HTR-8/SVneo (cell line): ENCODE measurements at places on chromosomes 12 and 14.

DNA sequence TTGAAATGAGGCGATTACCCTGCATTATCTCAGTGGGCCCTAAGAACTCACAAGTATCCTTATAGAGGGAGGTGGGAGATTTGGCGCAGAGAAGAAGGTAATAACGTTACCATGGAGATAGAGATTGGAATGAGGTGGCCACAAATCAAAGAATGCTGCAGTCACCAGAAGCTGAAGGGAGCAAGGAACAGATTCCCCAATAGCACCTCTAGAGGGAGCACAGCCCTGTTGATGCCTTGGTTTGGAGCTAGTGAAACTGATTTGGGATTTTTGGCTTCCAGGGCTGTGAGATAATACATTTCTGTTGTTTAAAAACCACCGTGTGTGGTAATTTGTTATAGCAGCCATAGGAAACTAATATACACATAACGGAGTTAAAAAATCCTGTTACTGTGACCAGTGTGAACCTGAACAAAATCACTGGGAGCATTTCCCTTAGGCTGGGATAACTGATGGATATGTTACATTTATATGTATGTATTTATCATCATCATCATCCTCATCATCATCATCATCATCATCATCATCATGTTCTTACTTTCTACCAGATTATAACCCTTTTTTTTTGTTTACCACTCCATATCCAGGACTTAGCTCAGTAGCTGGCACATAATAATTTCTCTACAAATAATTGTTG is 100.3 kb downstream of the LIN7A start:
- peak; percentile 6 for DNase-seq

DNA sequence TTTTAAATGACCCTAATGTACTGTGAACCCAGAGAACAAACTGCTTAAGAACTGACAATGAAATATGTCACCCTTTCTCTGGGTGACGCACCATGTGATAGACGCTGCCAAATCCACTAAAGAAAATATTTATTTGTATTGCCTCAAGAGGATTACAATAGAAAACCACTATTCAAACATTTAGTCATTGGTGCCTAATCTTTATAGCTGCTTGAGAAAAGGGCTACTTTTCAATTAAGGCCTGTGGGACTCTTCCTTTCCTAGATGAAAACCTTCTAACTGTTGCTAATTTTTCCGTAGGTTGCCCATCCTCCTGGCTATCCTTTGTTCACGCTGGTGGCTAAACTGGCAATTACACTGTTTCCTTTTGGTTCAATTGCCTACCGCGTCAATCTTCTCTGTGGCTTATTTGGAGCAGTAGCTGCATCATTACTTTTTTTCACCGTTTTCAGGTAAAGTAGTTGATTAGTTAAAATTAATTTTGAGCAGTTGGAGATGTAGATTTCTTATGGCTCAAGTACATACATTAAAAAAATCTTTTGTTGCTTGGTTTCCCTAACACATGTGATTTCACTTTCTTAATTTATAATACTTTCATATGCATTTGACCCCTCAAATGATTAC is 6.0 kb downstream of the TMEM260 start:
- DNase-seq, result no peak

- DNase-seq, result no peak
Observed at GRCh38 chr12:87096082-87096585, 839.9 kb upstream of the MGAT4C start.

GRCh38 chr14:64952598-64953309 is 10.2 kb upstream of the GPX2 start:
- DNase-seq, result no peak

DNA sequence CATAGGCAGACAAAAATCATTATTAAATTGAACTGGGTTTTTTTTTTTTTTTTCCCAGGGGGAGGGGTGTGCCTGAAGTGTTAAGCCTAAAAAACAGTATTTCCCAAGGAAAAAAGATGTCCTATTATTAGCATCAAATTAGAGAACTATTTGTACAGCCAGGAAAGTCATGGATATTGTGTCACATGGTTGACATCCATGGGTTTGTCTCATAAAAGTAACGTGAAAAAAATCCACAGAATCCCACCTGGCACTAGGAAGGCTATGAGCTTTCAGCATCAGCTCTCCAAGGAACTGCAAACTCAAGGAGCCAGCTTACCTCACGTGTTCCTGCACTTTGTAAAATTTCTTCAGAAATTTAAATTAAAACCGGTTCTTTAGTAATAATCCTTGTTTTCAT is 69.1 kb upstream of the EGLN3 start:
- DNase-seq, result no peak

DNA sequence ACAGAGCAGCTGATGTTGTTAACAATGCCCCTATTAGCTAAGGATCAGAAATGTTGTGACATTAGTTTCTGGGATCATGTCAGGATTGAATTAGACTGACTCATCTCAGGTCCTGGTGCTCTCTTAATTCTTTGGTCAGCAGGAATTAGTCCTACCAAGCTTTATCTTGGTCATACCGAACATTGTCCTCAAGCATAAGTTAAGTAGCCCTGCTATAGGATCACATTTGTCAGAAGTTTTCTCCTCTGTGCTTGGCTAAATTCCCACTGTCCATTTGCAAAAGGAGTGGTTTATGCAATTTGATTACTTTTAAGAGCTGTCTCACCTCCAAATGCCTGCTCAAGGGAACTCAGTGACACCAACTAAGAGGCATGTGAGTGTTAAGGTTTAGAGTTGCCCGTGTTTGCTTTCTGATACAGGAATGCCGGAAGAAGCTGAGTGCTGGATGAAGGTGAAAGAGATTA is 48.4 kb upstream of the IFNG-AS1 start:
- DNase-seq, result peak; percentile 15

DNA sequence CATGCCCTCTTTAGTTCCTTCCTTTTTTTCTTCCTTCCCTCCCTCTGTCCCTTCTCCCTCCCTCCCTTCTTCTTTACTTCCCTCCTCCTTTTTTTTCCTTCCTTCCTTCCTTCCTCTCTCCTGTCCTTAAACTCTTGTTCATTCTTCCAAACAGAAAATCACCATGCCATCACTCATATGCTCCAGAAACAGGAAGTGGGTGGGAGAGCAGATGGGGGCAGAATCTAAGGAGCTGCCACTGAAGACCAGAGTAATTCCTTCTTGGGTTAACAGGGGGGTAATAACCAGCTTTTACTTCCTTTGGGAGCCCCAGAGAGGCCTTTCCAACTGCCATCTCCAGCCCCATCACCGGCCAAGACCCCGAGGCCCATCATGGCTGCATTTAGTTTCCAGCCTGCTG is 51.2 kb downstream of the SVOP start:
- DNase-seq, result no peak

DNA sequence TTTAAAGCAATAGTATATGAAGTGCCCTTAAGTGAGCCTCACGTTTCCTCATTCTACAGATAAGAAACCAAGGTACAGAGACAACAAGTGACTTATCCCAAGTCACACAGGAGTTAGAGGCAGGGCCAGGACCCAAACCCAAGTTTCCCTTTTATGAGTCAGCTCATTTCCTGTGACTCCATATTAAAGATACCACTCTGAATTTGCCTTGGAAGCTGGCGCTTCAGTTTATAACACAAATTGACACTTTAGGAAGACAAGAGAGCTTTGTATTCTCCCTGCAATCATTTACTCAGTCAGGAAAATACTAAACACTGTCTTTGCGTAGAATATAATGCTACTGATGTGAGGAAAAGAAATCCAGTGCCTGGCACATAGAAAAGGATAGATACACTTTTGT is 43.2 kb downstream of the MYBPC1 start:
- DNase-seq, result no peak

DNA sequence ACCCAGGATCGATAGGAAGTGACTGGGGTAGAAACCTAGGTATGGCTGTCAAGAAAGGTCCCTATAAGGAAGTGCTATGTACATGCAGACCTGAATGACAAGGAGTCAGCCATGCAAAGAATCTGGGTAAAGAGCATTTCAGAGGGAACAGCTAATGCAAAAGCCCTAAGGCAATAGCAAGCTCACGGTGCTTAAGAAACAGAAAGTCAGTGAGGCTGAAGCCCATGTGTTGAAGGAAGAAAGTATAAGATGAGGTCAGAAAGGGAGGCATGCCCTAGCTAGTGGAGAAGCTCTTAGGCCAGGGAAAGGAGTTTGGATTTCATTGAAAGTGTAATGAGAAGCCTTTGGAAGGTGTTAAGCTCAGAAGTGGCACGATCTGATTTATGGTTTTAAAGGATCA is 6.0 kb upstream of the ADCY6 start:
- no peak for DNase-seq

GRCh38 chr14:100332797-100333196 is 9.7 kb downstream of the SLC25A47 start:
- no peak for DNase-seq

DNA sequence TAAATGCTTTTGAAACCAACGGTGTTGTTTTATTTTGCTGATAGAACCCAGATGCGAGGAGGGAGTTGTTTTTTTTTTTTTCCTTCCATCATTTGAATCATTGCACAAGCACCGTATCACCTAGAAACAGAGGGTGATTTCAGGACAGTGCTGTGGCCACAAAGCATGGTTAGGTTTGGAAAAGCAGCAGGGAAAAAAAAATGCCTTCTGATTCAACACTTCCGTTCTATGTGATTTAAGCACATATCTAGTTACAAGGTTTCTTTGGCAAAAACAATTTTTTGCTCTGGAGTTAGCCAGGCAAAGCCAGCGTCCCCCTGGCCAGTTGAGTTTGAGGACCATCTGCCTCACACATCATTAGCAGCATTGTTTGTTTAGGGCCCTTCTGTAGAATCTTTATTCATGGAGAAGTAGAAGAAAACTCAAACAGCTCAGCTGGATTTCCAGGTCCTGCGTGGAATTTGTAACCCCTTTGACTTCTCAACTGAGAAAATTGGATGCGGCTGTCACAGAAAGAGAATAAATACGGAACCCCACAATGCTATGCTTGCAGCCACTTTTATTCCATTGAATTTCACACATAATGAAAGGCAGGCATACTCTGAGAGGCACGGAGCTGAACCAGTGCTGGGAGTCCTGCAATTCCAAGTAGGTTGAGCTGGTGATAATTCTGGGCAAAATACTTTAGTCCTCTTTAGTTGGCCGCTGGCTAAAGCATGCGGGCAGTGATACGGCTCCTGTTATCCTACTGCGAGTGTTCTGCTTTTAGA is 17.0 kb upstream of the WNT5B start:
- DNase-seq, result no peak

DNA sequence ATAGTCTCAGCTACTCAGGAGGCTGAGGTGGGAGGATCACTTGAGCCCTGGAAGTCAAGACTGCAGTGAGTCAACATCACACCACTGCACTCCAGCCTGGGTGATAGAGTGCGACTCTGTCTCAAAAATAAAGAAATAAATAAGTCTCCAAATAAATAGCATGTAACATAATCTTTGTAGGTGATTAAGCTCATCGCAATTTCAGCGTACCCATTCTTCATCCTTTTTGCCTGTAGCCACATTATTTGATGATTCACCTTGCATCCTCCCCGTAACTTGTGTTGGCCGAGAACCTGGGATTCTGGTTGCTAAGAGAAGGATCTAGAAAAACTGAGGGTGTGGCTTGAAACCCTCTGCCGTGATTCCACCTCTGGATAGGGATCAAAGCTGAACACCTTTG is 115.1 kb downstream of the GALC start:
- DNase-seq, result no peak

DNA sequence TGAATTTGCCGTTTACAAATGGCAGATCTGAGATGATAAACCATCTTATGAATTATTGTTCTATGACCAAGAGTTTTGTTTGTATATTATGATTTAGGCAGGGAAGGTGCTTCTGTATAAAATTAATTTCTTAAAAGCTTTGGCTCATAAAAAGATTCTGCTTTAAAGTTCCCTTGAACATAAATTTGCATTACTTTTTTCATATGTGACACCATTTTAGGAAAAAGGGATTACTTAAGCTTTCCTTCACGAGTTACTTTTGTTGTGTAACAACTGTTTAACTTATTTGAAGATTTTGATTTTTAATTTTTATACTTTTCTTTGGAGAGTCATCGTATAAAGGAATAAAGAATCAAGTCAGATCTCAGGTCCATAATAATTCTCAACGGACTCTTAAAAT is 3.3 kb downstream of the ETNK1 start:
- no peak for DNase-seq

GRCh38 chr12:76060111-76060510 is 24.4 kb downstream of the NAP1L1 start:
- no peak for DNase-seq

DNA sequence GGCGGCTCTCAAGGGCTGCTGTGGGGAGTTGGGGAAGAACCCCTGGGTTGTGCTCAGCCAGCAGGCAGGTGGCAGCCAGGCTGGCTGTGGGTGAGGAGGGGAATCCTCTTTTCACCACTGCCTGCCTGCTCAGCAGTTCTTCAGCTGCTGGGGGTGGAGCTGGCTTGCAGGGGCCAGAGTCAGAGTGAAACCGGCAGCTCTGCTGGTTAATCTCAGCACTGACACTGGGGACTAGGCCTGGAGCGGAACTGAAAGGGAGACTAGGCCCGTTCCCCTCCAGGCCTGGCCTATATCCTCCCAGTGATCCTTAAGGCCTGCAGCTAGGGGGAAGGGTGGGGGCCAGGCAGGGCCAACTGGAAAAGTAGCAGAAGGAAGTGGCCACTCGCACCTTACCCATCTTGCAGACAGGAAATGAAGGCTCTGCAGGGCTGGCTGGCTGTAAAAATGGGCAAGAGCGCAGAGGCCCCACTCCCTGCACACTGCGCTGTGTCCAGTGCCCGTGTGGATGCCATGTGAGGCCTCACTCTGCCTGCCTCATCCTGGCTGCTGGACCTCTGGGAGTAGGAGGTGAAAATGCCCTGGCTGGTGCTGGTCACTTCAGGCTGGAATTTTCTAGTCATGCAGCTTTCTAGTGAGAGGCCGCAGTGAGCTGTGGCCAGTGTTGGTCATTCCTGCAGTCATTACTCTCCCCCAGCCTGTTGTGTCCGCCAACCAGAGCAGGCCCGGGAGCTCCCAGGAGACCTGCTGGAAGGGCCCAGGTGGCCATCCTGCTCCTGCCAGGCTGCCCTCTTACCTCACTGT is 39.4 kb downstream of the SH2B3 start:
- DNase-seq, result no peak

DNA sequence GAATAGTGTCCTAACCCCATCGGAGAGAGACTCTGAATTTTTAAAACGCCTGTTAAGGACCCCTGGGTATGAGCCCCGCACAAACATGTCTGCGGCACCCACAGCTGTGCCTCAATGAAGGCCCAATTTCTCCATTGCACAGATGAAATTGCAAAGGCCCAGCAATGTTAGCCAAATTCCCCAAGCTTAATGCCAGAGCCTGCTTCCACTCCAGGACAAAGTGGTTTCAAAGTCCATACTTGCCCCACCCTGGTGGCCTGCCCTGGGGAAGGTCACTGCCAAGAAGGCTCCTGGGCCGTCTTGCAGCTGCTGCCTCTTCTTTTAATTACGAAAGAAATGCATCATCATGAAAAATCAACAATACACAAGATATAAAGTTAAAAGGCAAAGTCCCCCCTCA is 1179.7 kb downstream of the VRK1 start:
- no peak for DNase-seq

DNA sequence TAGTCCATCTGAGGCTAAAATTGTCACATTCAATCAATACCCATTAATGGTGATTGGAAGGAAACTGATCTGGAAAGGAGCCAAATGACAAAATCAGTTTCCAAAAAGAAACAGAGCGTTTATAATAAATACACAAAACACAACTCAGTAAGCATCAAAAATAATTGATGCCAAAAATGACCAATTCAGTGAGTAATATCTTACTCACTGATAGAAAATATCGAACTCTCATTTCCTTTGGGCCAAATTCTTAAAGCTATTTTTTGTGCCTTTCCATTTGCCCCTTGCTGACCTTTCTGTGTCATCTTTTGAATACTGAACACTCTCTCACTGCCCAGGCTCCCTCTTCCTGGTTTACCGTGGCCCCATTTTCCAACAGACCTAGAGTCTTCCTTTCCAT is 22.5 kb upstream of the ATP2B1 start:
- DNase-seq, result no peak

- peak; percentile 78 for DNase-seq
Observed at GRCh38 chr12:76183459-76184186, 99.1 kb upstream of the NAP1L1 start.

- DNase-seq, result no peak
Observed at GRCh38 chr14:78316786-78317185, 146.6 kb downstream of the NRXN3 start.
